Mononuclear cell (primary cell): ENCODE measurements at places on chromosomes 7 and 10. TPM values are rescaled to one million over a fixed set of nuclear protein-coding genes. Genes with fewer than 3 reads are reported as not detected.

Gene COL1A2
- total RNA-seq: 0.52 TPM

Gene GIMAP4
- total RNA-seq: 47.9 TPM

Gene CYP3A7
- total RNA-seq: not detected

Gene SLC26A5
- total RNA-seq: not detected

Gene GPR158
- total RNA-seq: under 0.01 TPM

Gene PRKG1
- 1.2 TPM for total RNA-seq
